ENCODE measurements at places on chromosomes 7 and 10.

GRCh38 chr7:16586081-16586874 is 59.3 kb downstream of the ANKMY2 start:
- no peak for DNase-seq

DNA sequence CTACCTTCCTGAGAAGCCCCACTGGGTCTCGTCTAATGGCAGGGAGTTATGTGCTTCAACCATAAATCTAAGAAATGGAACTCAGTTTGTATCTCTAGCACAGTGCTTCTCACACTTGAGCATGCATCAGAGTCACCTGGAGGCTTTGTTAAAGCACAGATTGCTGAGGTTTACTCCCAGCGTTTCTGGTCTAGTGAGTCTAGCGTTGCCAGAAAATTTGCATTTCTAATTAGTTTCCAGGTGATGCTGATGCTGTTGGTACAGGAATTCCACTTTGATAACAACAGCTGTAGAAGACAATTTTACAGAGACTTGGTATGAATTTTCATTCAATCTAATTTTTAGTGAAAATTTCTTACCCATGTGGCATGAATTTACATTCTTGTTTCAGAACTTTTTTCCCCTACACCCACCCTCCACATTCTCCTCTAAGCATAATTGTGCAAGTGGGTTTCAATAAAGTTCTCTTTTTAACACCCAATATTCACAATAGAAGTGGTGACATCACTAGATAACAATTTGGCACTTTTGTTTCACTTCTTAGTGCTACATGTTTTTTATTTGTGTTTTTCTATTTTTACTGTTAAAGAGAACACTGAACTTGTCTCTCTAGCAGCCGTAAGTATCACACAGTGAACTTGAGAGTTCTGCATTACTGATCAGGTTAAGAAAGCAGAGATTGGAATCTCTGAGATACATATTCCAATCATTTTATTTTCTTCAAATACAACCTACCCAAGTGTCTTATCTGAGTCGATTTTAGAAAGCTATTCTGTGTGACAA is 48.4 kb upstream of the BET1 start:
- DNase-seq: no peak

- no peak for DNase-seq
Observed at GRCh38 chr7:129525225-129525862, 23.0 kb downstream of the SMKR1 start.

- DNase-seq: no peak
Observed at GRCh38 chr7:100538348-100538653, 702 bp upstream of the AGFG2 start.

- no peak for DNase-seq
Observed at GRCh38 chr10:12709521-12709963, 292.0 kb downstream of the CCDC3 start.

GRCh38 chr7:139451638-139452037 is 31.8 kb downstream of the KLRG2 start:
- no peak for DNase-seq

DNA sequence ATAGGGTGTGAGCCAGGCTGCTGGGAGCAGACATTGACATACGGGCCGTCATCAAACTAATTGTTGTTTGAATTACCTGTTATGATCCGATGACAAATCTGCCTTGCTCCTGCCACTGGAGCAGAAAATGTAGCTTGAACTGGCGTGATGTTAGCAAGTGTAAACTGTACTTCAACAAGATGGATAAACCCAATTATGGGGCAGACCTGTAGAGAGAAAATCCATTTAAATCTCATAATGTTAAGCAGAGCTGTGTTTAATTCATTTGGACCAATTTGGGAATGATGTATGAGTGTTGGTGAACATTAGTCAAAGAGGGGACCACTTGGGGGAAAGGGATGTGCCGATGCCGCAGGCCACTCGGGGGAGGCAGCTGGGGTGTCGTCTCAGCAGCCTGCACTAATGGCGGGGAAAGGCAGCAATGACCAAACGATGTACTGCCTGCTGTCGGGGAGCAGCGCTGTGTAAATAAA is 27.4 kb downstream of the TCF7L2 start:
- DNase-seq: no peak

GRCh38 chr10:129622291-129622690 is 155.2 kb downstream of the MGMT start:
- no peak for DNase-seq

- DNase-seq: peak; percentile 46
Observed at GRCh38 chr7:70856901-70857630, 274.9 kb upstream of the GALNT17 start.

GRCh38 chr10:11612021-11613001 is 861 bp upstream of the USP6NL start:
- DNase-seq: no peak

- DNase-seq: no peak
Observed at GRCh38 chr7:155754165-155754564, 58.1 kb downstream of the SHH start.

DNA sequence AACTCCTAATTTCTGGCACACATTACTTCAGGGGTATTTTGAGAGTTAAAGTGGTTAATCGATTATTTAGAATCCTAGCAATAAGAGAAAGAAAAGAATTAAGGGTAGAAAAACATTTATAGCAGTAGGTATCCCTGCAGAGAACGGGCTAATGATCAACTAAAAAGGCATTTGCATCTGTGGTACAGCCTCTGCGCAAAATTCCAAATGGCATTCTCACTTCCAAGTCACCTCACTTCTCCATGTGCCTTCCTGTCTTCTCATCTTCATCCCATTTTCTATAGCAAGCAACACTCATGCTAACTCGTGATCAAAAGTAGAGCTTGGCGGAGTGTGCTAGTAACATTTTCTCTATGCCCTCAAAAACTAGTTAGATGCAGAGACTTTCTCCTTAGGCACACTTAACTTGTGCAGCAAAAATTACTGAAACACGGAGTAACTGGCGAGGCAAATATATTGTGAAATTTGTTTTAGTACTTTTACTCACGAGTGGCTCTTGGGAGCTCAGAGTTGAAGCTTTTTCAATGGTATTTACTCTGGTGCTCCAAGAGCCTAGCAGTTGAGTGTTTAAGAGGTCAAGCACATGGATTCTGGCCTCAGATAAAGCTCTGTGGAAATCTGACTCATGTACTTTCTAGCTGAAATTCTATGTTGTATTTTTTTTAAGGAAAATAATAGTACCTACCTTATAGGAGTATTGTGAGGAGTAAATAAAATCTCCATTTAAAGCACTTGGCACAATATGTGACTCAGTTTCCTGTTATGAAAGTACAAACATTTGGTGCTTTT is 65.1 kb downstream of the MET start:
- DNase-seq: no peak

DNA sequence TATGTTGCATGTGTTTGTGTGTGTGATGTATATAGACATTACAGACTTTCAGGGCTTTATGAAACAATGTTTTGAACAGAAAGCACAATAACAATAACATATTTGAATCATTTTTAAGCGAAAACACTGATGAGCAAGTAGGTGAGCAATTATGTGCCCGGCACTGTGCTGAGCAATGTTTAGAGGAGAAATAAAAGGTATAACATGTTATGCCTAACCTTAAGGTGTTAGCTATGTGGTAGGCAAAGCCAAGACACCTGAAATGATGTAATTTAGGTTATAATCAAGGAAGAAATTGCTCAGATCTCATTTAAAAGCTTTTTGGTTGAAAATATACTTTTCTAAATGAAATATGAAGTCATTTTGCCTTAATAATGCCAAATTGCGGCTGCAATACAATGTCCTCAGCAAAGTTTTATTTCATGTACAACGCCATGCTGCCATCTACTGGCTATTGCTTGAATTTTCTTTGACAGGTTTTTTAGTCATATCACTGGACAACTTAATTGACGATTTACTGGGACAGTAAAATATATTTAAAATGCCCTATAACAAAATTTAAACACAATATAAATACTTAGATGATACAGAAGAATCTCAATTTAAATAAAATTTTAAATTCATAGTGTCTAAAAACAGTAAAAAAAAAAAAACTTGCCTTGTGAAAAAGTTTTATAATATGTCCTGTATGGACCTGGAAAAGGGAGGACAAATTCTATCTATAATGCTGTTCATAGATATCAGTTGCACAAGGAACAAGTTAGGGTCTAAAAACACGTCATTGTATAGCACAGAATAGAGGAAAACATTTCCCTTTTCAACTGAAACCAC is 131.1 kb upstream of the CDK1 start:
- DNase-seq: peak; percentile 47

- DNase-seq: no peak
Observed at GRCh38 chr7:29396563-29396962, 167.1 kb upstream of the PRR15 start.

DNA sequence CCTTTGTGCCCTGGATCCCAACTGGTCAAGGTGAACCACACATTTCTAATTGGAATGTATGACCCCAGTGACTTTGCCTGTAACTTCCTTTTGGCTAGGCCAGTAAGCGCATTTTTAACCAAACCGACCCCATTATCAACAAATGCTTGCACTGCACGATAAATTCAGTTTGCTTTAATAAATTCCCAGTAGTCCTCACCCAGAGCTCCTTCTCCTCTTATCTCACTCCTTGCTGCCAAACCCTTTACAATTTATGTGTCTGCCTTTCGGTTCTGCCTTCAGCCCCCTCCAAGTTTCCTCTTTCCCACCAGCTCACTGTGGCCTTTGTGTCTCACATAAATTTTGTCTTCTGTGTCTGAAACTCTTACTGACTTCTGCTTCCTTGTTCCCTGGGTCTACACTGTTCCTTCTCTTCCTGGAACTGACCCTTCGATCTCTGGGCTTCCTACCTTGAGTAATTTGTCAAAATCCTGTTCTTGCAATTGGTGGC is 59.0 kb downstream of the TBXAS1 start:
- DNase-seq: no peak

DNA sequence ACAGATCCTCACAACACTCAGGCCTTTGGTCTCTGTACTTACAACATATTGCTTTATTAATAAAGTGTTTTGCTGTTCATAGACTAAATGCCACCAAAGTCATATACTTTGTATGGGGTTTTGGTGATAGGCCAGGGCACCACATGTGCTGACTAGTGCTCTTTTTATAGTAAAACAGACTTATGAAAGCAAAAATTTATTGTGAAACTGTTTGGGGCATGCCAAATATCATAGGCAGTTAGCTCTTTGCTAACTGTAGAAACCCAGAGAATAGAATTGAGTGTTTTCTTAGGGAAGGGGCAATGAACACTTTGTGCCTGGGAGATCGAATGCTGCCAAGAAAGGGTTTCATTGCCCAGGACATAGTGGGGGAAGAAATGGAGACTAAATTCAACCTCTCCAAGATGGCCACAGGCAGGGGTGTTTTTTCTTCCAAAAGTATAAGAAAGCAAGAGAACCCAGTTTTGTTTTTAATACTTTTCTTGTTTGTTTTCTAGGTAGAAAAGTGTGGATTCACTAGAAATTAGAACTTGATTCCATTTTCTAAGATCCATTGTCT is 142.7 kb downstream of the TRIL start:
- DNase-seq: no peak

DNA sequence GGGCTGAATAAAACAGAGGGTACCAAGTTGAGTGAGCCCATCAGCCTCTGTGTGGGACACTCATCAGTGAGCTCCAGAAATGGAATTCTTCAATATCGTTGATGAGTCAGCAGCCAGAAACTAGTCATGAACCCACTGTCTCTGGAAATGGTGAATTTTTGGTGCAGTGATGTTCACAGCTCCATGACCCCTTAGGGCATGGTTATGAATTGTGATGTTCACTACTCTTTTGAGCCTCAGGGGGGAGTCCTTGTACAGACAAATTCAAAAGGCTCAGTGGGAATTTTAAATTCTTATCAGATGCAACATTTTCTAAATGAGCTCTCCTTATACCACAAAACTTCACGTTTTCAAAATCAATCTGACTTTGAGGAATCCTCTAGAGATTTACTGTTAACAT is 335.7 kb downstream of the PHTF2 start:
- no peak for DNase-seq

DNA sequence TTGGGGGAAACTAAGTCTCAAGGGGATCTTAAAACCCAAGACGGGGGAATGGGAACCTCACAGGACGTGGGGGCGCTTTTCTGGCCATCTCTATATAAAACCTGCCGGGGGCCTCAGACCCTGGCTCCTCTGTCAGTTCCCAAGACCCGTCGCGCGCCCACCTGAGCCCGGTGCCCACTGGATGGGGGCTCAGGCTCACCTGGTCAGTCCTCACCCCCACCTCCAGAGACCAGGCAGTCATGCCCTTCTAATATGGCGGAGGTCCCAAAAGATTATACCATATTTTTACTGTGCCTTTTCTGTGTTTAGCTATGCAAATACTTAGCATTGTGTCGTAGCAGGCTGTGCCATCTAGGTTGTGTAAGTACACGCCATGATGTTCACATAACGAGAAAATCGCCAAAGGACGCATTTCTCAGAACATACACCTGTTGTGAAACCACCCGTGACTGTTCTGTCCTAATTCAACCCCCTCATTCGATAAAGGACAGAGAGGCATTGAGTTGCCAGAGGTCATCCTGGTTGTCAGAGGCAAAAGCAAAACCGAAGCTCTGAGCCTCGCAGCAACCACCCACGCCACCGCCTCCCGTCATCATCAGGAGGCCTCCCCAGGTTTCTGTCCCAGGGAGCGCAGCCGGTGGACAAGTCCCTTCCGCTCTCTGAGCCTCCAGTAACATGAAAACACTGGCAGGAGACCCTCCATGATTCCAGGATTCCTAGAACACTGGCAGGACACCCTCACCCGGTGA is 28.9 kb downstream of the OAT start:
- DNase-seq: no peak

DNA sequence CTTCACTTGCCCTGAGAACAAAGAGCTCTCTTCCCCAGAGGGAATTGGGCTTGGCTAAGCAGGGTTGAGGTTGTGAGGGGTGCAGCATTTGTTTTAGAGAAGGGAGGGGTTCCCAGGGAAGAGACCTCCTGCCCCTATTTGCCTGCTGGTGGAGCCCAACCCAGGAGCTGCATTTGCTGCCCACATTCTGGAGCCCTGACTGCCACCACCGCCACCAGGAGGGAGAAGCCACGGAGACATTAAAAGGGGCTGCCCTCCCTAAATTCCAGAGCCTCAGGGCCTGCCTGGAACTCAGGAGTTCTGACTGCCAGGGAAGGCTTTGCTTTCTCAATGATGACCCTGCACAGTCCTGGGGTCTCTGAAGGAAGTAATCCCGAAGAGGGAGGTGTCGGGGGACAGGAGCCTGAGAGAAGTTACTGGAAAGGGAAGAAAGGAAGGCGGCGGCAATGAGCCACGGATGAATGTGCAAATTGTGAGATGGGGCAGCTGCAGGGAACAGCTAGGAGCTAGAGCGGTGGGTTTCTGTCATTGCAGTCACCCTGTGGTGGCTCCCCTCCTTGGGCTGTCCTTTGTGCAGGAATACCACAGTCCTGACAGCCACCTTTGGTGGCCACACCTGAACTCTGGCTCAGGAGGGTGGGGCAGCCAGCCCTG is 51.3 kb downstream of the NEURL1 start:
- DNase-seq: no peak

DNA sequence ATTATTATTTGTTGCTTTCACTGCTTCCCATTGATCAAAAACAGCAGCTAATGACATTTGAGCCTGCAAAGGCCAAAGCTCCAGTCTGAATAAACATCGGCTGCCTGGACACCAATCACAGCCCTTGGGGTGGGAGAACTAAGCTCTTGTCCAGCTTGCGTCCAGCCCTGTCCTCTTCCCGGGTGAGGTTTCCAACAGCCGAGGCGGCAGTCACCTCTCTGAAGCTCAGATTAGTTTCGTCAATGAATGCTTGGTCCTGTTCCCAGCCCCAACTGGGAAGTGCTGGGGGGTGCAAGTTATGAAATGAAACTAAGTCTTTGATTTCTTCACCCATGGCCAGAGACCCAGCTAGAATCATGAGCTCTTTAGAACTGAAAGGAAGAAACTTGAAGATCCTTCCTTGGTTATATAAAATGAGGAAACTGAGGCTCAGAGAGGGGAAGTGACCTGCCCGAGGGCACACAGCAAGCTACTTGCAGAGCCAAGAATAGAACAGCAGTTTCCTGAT is 114.0 kb upstream of the TCF7L2 start:
- DNase-seq: no peak
